NCI-H226 (cell line): ENCODE measurements at places on chromosomes 11 and 22.
A peak's percentile ranks its signal among the peaks of the same experiment; 100 is the strongest.

- no peak for DNase-seq
Measured at GRCh38 chr11:42319921-42320320, 860.5 kb upstream of the LRRC4C start.

DNA sequence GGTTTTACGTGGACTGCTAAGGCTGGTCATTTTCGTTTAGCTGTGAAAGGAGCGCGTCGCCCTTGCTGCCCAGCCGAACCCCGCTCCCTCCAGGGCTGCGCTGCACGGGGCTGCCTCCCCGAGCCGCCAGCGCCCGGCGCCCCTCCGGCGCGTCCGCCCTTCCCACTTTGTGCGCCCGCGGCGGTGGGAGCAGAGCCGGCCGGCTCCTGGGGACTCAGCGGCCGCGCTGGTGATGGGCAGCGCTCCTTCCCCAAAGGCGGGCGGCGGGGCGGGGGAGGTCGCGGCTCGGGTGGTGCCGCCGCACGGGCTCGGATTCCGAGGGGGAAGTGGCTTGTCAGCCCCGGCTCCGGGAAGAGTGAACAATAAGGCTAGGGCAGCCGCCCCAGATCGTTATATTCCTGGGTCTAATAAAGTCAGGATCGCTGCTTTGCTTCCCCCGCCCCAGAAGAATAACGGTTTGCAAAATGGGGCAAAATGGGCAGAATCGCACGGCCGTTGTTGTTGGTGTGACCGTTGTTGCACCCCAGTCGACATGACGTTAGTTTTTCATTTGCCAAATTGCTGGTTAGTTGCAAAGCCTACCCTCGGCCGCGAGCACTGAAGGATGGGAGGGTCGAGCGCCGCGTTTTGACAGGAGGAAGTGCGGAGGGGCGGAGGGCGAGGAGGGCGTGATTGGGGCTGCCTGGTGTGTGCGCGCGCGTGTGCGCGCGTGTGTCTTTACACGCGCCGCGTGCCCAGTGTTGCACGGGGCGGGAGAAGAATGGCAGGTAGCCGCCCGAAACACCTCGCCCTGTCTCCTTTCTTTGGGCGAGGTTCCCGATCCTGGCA, 745 bp downstream of the NCAM1 start:
- DNase-seq: no peak

DNA sequence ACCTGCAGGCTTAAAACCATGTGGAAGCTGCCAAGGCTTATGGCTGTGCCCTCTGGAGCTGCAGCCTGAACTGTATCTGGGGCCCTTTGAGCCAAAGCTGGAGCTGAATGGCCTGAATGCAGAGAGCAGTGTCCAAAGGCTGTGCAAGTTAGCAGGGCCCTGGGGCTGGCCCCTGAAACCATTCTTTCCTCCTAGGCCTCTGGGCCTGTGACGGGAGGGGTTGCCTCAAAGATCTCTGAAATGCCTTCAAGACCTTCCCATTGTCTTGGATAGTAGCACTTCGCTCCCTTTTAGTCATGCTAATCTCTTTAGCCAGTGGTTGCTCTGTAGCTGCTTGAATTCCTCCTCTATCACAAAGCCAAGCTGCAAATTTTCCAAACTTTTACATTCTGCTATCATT, 12.8 kb upstream of the IFTAP start:
- DNase-seq: no peak

DNA sequence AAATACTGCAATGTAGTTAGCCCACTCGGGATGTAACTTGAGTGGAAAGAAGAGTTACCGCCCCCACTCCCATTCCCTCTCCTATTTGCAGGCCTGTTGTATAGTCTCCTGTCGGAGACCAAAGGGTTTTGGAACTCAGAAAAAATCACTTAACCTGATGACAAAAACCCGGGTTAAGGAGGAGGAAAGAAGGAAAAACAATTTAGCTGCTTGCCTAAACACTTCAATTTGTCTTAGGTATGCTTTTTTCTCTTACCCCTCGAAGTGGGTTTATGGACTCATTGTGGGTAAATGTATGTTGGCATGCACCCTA, 2.2 kb downstream of the YAP1 start:
- no peak for DNase-seq

GRCh38 chr22:36762687-36763260, 13.1 kb downstream of the IFT27 start:
- no peak for DNase-seq

DNA sequence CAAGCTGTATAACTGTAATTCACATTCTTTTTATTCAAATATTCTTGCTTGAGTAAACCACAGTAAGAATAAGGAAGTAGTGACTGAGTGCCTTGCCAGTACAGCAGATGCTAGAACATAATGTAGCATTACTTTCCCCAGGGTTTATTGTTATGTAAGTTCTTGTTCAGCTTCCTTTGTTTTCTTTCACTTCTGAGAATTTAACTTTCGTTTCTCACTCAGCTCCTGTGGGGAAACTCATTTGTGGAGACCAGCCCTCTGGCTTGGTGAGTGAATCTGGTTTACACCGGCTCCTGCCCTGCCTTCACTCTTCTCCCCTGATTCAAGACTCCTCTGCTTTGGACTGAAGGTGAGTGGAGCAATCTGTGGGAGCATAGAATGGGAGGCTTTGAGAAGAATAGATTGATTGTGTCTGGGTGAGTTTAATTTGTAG, at the start of gene TRIM22:
TRIM22 (plus strand) TSS at position 240 of the 433 bp plus-strand sequence. CDS start 6,443 bp downstream, outside the sequence.
- no peak for DNase-seq

GRCh38 chr22:49929211-49929979, 11.0 kb downstream of the CRELD2 start:
- DNase-seq: no peak

DNA sequence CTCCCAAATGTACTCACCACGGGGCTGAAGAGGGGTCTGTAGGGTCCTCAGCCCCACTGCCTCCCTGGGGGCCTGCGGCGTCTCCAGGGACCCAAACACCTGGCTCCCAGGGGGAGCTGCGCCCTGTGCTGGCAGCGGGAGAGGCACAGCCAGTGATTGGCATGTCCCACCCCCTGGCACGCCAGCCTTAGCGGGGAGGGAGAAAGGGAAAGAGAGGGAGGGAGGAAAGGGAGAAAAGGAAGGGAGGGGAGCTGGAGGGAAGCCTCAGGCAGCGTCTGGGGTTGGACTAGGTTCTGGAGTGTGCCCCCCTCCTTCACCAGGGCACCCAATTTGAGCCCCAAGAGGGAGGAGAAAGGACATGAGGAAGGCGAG, at the start of gene CHRM1:
CHRM1 (minus strand) TSS at position 163 of the 372 bp plus-strand sequence. CDS start 10,263 bp downstream, outside the sequence.
- peak; percentile 25 for DNase-seq
